ENCODE measurements at places on chromosomes 3 and 15.

- no peak for DNase-seq
Measured at GRCh38 chr15:77577366-77577950, 55.3 kb downstream of the LINGO1 start.

- DNase-seq = no peak
Measured at GRCh38 chr15:55234104-55234799, 37.5 kb upstream of the RSL24D1 start.

GRCh38 chr3:56818156-56818985 lies 16.6 kb upstream of the ARHGEF3 start:
- DNase-seq = no peak

DNA sequence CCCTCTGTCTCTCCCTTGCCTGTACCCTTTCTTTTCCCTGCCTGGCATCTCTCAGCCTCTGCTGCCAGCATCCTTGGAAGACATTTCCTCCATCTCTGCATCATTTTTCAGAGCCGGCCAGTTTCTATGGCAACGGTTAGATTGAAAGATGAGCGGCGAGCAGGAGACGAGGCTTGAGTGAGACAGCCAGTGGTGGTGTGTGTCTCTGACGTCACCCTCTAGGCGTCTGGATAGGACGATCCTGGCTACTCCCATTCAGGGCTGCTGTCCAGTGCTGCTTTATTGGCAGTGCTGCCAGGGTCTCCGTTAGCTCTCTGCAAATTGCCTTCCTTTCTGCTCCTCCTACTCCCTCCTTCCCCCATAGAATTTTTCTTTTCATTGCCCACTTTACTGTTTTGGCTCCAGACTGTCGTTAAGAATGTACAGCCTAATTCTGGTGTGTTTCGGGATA lies 57.9 kb downstream of the TRAK1 start:
- no peak for DNase-seq

- DNase-seq = peak; percentile 60
Measured at GRCh38 chr15:71440489-71441110, 325.3 kb downstream of the THSD4 start.

DNA sequence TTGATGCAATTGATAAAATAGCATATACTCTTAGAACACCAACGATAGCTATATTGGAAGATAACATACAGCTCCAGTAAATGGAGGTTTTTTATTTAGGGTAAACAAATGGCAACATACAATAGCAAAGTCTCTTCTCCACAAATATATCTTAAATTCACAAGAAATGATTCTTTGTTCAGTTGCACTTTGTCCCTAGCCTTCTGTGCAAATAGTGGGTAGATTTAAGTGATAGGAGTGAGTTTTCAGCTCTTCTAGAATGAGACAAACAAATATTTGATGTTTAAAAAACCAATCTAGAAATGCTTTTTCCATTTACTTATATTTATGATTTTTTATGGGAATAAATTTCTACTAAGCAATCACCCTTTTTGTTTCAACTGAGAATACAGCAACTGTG lies 253.8 kb downstream of the NEK10 start:
- DNase-seq = no peak

DNA sequence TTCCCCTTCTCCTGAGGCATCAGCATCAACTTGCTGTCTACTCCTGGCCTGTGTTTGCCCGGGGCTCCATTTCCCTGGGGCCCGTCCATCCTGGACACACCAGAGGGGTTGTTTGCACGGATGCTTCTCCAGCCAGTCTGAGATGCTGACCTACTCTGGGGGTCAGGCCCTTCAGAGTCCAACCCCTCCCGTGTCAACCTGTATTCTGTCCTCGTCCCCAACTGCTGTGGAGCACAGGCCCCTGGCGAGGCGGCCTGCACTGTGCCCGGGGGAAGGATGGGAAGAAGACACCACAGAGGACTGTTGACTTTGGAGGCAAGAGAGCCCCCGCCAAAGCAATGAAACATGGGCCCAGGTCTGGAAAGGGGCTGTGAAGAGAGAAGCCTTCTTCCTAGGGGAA lies 25.8 kb downstream of the ALS2CL start:
- no peak for DNase-seq

- no peak for DNase-seq
Measured at GRCh38 chr3:149390772-149391212, 13.3 kb upstream of the TM4SF1 start.

GRCh38 chr3:13498354-13499060 lies 18.4 kb downstream of the HDAC11 start:
- no peak for DNase-seq

DNA sequence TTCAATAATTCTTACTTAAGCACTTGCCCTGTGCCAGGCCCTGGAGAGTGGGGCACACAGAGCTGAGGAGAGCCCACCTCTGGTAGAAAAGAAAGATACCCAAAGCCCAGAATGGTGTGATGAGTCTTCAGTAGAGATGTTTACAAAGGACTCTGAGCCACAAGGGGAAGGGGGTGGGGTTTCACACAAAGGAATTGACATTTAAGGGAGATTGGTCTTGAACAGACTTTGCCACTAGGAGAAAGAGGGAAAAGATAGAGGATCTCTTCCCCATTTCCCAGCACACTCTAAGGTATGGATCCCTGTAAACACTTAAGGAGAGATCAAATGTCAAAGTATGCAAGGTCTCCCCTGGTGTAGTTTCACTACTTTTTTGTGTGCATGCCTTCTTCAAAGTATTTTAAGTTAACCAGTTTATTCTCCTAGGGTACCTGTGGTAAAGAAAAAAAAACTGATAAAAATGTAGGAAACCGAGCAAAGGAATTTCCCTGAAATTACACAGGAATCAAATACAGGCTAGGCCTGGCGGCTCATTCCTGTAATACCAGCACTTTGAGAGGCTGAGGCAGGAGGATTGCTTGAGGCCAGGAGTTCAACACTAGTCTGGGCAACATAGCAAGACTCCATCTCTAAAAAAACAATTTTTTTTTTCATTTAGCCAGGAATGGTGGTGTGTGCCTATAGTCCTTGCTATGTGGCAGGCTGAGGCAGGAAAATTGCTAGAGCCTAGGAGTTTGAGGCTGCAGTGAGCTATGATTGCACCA lies 117.6 kb upstream of the SKOR1 start:
- DNase-seq = no peak

GRCh38 chr3:152460936-152461335 lies 192.2 kb downstream of the MBNL1 start:
- DNase-seq = no peak

DNA sequence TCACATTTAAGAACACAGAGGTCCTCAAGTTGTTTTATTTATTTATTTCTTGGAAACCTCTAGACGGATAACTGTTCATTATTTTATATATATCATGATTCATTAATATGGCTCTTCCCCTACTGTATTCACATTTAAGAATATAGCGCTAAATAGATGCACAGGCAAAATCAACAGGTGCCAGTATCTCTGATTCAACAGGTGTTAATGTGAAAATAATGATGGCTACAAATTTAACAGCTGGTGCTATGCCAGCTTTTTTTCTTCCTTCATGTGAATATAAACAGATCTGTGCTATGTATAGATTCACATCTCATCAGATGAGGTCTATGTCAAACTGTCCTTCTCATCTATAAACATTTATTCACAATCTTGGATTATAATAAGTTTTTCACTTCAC lies 218.5 kb upstream of the NR2F2 start:
- no peak for DNase-seq

GRCh38 chr3:159619341-159619885 lies 369.2 kb upstream of the IL12A start:
- DNase-seq = no peak

DNA sequence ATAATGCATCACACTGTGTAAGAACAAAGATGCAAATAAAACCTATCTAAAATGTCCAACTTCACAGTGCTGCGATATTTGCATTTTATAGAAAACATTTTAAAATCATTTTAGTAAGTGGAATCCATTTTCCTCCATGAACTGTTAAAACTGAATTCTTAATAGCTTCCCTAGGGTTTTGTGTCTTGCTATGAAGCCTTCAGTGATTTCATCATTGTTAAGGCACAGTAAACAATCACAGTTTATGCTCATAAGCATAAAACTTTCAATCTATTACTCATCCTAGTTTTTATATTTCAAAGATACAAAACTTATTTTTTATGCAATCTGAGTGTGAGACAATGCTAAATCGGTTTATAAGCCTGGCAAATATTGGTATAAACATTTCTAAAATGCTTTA lies 509.7 kb downstream of the TUSC7 start:
- DNase-seq = no peak

GRCh38 chr3:48476426-48477053 lies 27.4 kb downstream of the SHISA5 start:
- no peak for DNase-seq

DNA sequence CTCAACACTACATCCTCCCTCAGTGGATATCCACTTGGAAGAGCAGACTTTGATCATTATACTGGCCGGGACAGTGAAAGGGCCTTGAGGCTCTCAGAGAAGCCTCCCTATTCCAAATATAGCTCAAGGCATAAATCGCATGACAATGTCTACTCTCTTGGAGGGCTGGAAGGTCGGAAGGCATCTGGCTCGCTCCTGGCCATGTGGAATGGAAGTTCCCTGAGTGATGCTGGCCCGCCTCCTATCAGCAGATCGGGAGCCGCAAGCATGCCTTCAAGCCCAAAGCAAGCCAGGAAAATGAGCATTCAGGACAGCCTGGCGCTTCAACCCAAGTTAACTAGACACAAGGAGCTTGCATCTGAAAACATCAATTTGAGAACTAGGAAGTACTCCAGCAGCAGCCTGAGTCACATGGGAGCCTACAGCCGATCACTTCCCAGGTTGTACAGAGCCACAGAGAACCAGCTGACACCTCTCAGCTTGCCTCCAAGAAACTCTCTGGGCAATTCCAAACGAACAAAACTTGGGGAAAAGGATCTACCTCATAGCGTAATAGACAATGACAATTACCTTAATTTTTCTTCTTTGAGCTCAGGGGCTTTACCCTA lies 25.4 kb downstream of the PHLDB2 start:
- DNase-seq = no peak

GRCh38 chr3:72185549-72186399 lies 400.8 kb upstream of the PROK2 start:
- no peak for DNase-seq

DNA sequence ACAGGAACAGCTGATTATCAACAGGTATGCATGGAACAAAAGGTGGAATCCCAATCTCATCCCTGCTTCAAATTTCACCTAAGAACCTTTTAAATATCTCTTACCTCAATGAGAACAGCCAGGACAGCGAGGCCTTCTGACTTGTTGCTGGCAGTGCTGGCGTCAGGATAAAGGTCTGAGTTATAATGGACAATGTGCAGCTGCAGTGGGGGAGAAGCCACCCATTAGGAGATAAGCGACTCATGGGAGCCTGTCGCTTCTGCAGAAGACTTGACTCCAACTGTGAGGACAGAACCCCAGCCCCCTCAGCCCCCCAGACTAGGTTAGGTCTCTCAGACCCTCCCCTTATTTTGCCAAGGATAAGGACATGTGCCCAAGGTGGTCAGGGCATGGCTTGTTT lies 39.7 kb downstream of the CA12 start:
- no peak for DNase-seq

DNA sequence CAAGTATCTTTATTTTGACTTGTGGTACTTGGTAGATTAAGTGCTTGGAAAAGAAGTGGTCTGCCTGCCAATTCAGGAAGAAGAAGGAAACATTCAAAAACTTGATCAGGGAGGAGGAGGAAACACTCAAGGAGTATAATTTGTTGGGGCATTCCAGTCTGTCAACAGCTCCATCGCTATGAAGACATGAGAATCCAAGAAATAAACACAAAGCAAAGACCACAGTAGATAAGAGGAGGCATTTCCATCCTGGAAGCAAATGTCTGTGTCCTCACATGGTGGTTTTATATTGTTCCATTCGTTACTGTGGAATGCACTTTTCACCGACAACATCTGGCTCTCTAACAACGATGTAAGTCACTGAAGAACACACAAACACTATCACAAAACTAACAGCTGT lies 176.1 kb upstream of the FRMD4B start:
- no peak for DNase-seq

Measured in NCI-H1694 treated with DMSO at 0.1 percent for 48 hours (cell line).